ENCODE measurements at places on chromosomes 6 and 20.

DNA sequence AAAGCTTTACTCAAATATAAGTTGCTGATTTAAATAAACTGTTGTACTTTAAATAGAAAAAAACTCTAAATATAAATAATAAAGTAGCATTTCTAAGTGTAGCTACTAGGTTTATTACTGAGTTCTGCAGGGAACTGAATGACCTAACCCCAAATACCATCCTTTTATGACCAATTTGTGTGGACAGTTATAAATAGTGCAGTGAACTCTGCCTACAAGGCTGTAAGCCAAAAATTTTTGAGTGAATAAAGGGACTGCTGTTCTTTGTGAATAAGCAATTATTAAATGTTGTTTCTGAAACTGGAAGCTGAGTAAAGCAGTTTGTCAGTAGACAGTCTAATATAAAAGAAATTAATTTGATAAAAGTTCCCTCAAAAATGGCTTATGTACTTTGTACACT is 90.8 kb upstream of the ELOVL5 start:
- no peak for DNase-seq

DNA sequence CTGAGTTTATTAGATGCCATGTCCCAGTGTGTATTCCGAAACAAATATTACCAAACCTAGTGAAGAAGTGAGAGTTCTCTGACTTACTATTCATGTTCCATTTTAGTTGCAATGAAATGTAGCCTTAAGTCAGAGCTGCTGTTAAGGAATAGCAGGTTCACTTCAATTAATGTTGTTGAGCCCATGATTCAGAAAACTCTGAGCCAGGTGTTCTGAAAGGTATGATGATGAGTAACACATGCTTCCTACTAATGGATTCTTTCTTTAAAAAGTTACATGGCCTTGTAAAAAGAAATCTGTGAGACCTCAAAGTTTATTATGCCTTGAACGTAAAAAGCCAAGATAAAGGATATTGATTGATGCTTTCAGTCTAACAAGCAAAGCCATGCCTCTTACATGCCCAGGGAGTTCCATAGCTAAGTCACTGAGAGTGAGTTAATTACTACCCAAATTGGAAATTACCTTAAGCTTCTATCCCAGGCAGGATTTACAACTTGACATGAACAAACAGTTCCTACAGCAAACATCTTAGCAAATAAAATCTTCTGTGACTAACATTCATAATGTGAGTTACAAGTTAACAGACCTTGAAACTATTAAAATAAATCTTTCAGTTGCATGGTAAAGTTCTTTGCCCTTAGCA is 122.9 kb downstream of the AKAP7 start:
- no peak for DNase-seq

- no peak for DNase-seq
These were observed 141.7 kb downstream of the RFX6 start for GRCh38 chr6:117018771-117019170.

GRCh38 chr6:24902782-24903181 is 33.0 kb downstream of the RIPOR2 start:
- no peak for DNase-seq

DNA sequence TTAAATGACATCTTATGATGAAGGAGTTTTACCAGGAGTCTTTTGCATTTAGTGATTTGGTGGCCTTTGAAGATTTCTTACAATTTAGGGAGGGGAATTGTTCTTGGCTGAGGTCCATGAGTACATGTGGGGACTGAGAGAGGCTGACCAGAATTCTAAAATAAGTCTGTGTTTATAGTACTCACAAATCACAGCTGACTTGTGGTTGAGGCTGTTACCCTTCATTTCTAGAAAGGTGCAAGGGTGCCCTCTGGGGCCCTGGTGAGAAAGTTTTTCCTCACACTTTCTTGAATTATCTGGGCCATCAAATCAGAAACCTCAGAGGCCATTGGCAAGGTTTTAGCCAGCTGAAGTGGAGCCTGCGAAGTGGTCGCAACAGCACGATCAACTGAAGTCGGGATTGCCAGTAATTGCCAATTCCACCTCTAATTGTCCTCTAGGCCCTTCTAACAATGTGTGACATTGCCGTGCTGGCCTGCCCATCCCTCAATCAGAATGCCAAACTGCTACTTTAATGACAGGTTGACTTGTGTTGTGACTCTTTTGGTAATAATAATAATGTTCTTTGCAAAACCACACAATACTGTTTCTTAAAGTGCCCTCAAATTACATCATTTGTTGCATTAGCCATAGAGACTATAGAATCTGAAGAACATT is 221.6 kb downstream of the OGFRL1 start:
- DNase-seq: no peak

DNA sequence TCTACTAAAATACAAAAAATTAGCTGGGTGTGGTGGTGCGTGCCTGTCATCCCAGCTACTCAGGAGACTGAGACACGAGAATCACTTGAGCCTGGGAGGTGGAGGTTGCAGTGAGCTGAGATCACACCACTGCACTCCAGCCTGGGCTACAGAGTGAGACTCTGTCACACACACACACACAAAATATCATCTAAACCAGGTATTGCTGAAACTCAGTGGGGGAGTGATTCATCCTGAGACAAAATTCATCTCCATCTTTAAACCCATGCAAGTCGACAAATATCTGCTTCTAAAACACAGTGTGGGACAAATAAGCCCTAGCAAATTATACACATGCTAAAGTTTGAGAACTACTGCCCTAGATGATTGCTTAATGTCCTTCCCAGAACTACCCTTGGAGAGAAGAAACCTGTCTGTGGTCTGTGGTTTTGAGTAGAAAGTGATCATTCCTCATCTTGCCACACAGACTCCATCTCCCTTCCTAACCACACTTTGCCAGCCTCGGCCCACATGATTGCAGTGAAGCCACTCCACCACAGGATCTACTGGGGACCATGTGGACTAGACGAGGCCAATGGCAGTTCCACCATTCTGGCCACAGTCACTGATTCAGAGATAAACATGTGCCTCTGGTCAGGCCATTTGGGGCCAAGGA is 130.3 kb downstream of the OPRM1 start:
- DNase-seq: peak; percentile 28

GRCh38 chr6:53796791-53797190 is 2.0 kb downstream of the LRRC1 start:
- no peak for DNase-seq

DNA sequence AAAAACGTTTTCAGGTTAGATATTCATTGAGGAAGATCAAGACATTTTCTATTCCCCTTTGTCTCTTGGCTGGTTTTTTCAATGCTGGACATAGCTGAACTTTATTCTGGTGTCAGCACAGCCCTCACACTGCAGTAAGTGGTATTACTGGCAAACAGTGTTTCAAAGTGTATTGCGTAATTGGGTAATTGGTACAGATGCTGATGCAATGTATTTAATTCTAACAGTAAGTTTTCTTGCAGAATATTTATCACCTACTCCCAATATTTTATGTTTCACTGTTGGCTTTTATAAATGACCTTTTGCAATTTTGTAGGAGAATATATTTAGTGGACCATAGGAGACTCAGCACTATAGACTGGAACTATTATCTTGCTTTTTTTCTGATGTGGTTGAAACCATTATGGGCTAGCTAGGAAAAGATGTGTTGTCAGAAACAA is 287.6 kb upstream of the SOX4 start:
- DNase-seq: no peak

DNA sequence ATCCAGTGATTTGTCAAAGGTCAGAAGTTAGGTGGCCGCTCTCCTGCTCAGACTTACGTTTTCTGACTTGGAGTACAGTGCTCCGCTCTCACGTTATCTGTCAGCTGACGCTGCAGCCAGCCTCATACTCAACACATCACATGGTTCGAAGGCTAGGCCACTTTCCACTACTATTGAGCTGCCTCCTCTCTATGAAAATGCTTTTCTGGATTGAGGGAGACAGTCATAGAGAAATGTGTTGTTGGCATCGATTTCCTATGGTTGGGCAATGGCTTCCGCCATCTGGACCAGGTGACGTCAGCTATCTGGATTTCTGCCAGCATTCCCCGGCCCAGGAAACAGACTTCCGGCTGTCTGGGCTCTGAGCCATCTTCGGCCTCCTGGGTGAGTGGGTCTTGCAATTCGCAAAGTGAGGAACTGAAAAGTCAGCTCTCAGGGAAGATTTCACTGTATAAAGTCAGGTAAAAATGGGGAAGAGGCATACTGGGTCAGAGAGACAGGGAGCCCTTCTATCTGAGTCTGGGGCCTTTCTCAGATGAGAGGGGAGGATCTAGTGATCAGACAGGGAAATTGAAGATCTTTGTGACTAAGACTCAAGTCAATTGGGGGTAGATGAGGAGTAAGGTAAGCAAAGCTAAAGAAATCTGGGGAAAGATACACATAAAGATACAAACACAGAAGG is 37.5 kb upstream of the IER3 start:
- DNase-seq: no peak

GRCh38 chr6:41717392-41717736 is 18.0 kb downstream of the TFEB start:
- no peak for DNase-seq

- DNase-seq: no peak
These were observed 24.9 kb upstream of the MAP3K4 start for GRCh38 chr6:160966493-160967229.

Measured in GDM1 (cell line).